ENCODE measurements at places on chromosomes 6 and 20.

DNA sequence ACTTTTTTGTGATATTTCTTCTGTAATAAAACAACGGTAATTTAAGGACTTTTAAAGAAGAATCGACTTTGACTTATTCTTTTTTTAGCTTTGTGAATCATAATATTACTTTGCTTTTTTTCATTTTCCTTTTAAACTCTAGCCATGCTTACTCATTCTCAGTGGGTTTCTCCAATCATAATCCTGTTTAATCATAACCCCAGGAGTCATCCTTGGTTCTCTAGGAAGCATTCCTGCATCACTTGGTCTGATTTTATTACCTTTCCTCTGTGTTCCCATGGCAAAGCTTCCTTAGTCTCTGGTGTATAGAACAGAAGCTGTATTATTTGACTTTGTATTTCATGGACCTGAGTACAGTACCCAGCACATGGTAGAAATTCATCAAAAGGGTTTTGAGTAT is 223.5 kb downstream of the CDKAL1 start:
- DNase-seq, result no peak

DNA sequence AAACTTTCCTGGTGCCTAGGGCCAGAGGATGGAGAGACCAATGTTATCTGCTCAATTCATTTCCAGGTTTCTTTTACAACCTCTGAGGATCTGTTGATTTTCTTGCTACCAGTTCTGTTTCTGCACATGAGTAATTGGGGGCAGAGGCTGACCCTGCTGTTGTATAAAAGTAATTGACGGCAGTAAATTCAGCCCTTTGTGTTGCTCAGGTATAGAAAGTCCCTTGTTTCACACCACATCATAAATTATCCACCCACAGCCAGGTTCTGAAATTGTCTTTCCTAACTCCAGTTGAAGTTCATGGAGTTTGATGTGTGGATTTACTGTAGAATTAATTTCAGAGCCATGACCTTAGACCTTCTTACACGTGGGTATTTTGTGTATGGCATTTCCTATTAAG is 107.4 kb upstream of the GRIK2 start:
- DNase-seq, result no peak

DNA sequence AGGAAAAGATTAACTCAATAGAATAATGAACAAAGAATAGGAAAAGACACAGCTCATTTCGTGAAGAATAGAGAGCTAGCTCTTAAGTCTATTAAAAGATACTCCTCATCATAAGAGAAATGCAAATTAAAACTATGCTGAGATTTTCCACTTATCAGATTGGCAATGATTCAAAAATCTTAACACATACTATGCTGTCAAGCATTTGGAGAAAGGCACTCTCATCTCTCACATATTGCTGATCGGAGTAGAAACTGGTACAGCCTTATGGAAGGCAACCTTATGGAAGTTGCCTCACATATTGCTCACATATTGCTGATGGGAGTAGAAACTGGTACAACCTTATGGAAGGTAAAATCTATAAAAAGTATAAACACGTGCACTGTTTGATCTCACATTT is 21.4 kb upstream of the PLAGL1 start:
- DNase-seq, result no peak

DNA sequence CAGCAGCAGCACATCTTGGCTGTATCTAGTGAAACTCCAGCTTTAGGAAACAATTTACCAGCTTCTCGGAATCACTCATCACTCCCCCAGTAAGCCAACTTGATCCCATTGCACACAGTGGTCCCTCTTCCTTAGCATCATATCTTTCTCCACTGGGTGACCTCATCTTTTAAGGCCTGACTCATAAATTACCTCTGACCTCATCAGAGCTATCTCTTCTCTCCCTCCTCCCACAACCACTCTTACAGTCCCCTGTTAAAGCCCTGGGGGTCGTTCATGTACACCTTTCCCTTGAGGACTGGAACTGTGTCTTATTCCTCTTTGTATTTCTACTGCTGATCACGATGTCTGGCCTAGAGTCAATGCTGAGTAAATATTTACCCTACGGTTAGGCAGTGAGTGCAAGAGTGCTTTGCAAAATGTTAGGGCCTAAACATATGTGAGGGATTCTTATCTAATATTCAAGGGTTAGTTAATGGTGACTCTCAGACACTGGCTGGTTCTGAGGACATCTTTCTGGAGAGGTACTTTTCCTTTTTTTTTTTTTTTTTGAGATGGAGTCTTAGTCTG is 187.2 kb downstream of the LRFN2 start:
- no peak for DNase-seq

- DNase-seq, result no peak
Measured at GRCh38 chr6:111713236-111713635, 107.6 kb upstream of the TRAF3IP2 start.
